ENCODE measurements at places on chromosomes 12 and 14.

DNA sequence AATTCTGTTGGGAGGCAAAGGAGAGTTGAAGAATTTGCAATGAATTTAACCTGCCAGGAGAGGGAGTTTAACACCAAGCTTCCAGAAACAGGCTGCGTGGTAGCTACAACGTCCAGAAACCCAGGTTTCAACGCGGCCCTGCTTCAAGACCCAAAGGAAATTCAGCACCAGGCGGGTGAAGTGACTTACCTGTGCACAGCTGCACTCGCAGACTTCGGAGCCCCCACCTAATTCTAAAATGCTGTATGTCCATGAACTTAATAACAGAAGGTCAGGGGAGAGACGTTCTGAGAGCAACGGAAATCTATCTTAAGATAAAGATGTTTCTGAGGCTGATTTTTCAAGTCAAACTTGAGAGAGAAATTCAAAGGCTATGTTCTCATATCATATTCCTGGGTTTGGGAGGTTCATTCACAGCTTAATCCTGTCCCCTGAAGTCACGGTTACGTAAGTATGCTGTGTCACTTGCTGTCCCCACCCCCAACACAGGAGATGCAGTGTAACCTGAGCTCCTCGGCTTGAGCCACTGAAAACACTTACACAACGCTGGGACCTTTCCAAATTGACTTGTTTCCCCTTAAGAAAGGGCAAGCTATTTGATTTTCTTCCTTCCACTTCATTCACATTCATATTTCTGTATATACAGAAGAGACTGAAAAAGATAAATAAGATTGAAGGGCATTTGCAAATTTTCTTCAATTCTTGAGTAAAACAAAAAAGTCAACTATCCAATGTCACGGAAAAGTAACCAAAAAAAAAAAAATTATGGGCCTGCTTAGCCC lies 22.7 kb downstream of the CLIP1 start:
- DNase-seq: peak; percentile 78

- DNase-seq: no peak
Measured at GRCh38 chr14:52268279-52269061, 972 bp downstream of the PTGDR start.

DNA sequence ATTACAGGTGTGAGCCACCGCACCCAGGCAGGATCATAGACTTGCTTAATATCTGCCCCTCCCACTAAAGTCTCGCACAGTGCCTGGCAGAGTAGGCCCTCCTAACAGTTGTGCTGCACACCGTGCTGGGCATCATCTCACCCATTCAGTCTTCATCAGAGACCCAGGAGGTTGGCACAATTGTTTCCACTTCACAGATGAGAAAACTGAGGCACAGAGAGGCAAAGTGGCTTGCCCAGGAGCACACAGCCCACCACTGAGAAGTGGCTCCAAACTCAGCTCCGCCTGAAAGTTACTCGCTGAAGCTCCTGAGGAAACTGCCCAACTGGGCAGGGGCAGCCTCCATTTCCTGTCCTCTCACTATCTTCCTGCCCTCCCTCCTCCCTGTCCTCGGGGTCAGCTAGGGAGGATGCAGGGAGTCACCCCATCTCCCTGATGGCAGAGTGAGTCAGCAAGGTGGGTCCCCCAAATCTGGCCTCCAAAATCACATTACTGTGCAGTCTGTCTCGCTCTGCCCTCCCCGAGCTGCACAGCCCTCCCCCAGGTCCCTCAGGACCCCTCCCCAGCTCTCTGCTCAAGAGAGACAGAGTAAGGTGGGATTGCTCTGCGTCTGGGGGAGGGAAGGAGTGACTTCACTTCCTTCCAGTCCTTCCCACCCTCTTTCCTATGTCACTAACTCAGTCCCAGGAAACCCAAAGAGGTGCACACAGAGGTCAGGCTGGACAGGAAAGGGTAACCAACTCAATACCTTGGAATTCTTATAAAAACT lies 5.7 kb downstream of the SLC8B1 start:
- DNase-seq: no peak

GRCh38 chr12:115895247-115895646 lies 382.2 kb downstream of the MED13L start:
- DNase-seq: no peak

DNA sequence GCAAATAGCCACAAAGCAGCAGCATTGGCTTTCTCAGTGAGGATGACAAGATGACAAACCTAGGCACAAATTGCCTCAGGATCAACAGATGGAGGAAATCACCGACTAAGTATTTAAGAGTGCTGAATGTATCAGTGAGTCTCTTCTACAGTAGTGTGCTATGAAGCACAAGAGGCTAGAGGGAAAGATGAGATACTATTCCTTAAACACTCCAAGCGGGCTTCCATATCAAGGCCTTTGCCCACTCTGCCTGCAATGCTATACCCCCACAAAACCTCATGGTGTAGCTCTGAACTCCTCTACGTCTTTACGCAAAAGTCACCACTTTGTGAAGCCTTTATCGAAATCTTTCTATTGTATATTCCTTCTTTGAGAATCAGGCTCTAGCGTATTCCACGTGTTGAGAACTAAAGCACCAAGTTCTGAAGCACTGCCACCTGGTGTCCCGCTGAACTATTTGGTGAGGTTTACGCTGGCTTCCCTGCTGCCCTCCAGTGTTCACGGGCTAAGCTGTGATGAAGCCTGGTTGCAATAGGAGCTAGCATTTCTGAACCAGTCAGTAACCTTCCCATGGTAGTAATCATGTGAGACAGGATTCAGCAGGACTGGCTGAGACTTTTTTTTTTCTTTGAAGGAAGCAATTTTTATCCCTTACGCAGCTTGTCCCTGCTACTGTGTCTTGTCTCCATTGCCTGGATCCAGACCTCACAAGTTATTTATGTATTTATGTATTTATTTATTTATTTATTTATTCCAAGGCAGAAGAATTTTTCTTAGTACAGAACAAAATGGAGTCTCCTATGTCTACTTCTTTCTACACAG lies 426.5 kb upstream of the OR4E1 start:
- peak; percentile 32 for DNase-seq

DNA sequence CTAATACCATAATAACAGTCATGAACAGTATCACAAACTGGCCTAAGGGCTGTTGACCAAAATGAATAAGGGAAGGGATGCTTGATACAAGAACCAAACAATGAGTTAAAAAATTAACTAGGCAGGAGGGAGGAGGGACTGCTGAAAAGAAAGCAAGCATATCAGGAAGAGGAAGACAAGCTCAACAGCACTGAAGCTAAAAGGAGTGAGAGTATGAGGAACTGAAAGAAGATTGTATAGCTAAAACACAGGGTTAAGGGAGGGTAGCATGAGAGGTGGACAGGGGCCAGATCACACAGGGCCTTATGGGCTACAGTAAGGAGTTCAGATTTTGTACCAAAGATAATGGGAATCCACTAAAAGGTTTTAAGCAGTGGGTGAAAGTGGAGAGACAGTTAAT lies 34.1 kb downstream of the ITGA7 start:
- DNase-seq: no peak

GRCh38 chr12:19234981-19235871 lies 105.7 kb downstream of the PLEKHA5 start:
- DNase-seq: no peak

DNA sequence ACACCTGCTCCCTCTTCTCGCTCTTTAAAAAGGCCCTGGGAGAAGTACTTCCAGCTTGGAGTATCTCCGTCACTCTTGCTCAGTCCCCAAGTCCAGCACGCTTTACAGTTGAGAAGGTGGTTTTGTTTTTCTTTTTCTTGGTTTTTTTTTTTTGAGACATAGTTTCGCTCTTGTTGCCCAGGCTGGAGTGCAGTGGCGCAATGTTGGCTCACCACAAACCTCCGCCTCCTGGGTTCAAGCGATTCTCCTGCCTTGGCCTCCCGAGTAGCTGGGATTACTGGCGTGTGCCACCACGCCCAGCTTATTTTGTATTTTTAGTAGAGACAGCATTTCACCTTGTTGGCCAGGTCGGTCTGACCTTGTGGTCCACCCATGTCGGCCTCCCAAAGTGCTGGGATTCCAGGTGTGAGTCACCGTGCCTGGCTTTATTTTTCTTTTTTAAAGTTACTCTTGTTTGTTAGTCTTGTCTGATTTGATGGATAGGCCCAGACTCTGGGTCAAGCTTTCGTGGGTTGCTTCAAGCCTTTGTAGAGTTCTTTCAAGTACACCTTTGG lies 1.9 kb downstream of the TDRD9 start:
- DNase-seq: no peak

DNA sequence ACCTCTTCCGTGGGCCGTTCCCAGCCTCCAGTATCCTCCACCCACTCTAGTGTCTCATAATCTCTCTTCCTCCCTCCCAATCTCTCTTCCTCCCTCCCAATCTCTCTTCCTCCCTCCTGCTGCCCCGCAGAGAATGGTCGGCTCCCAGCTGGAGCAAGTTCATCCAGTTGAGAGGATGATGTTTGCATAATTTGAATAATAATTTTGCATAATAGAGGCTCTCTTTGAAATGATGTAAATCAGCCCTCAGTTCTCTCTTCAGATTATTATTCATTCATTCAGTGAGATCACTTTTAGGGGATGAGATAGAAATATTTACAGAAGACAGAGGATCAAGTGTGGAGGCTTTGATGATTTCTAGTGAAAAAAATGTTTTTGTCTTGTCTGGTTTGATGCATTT lies 125.0 kb downstream of the PTPN11 start:
- no peak for DNase-seq

- DNase-seq: no peak
Measured at GRCh38 chr14:80278293-80279023, 67.2 kb upstream of the DIO2 start.

DNA sequence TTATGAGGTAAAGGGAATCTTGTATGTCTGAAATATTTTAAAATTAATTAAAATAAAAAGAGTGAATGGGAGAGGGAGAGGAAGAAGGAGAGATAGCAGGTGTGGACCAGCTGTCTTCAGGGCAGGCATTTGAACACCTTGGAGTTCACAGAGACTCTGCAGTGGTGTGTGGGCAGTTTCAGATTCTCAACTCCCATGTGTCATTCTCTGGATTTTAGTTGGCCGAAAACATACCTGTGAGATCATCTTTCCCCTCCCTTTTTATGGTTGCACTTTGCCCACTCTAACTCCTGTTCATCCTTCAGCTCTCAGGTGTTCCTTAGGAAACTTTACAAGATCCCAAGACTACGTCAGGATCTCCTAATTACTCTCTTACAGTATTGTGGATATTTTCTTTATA lies 108.1 kb downstream of the ERC1 start:
- no peak for DNase-seq

GRCh38 chr12:78189656-78190055 lies 359.0 kb downstream of the NAV3 start:
- no peak for DNase-seq

DNA sequence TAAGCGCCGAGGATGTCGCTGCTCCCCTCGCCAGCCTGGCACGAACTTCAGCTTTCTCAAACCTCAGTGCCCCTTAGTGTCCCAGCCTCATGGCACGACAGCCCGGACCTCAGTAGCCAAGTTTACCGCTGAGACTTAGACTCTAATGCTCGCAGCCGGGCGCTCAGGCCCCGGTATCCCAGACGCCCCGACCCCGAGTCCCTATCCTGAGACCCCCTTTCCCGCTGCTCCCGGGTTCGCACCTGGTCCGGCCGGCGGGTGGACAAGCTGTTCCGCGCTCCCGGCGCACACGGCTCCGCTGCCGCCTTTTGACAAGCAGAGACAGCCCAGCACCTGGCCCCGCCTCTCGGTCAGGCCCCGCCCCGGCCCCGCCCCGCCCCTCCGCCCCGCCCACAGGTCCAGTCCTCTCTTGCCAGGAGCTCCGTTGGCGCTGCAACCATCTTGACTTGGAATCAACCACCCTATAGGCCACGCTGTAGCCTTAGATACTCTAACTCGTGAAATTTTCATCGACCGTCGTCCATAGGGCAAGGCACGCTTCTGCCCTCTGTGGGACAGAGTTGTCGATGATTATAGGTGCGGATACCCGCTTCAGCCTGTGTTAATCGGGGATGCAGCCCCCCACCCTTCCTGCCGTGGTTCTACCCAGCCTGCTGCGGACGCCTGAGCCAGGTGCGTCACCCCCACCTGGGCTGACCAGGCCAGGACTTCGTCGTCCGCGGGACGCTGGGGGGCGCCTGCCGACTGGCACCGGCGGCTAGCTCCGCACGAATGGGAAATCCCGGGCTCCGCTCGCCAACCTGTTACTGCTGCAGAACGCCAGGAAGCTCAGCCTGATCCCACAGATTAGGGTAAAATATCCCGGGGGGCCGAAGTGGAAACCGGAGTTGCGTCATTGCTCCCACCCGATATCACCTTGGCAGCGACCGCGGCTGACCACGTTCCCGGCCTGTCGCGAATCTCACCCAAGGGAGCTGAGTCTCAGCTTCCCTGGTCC lies at the start of gene VDR:
VDR (minus strand) TSS at position 282 of the 997 bp plus-strand sequence. CDS start 25,881 bp downstream, outside the sequence.
- DNase-seq: peak; percentile 82

GRCh38 chr14:58297412-58297761 lies 968 bp upstream of the ARID4A start:
- no peak for DNase-seq

DNA sequence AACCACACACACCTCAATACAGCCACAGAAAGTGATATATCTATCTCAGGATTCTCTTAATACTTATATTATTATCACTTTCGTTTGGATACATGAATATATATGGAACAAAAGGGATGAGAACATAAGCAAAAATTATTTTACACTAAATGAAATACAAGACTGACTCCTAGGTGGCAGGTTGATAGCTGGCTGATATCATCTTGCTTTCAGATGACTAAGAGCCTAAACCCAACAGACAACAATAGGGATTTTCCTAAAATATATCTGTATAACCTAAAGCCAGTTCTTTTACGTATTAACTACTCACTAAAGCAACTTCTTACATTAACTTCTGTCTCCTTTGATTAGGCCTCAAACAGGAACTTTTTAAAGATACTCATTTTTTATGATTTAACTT lies 65.1 kb downstream of the BAZ1A start:
- no peak for DNase-seq

DNA sequence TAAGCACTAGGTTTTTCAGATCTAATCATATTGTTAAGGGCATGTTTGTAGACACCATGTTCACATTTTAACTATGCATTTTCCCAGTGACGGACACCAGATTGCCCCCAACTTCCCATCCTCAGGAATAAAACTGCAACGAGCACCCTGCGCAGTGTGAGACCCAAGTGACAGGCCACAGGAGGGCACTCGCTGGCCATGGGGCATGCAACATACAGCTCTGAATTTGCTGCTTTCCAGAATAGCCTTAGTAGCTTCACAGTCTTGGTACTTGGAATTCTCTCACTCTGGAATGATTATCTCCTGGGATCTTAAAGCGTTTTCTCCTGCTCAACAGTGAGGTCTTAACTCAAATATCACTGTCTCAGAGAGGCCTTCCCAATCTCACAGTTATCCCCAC lies 972 bp upstream of the DDX47 start:
- DNase-seq: no peak

DNA sequence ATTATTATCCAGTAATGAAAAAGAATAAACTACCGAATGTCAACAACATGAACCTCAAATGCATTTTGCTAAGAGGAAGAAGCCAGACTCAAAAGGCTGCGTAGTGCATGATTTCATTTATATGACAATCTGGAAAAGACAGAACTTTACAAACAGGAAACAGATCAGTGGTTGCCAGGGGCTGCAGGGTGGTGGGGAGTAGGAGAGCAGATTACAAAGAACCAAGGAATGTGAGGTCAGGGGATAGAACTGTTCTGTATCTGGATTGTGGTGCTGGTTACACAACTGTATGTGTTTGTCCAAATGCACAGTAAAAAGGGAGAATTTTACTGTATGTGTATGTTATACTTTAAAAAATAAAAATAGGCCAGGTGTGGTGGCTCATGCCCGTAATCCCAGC lies 89.7 kb upstream of the MYL2 start:
- DNase-seq: no peak

Measured in DMS153 (cell line).